Stimulated activated CD8-positive, alpha-beta memory T cell treated with anti-CD3 and anti-CD28 coated beads, Interleukin-15, amount 100 ng/mL, for 48 hours (primary cell): ENCODE measurements at places on chromosomes 5 and 9.
A peak's percentile ranks its signal among the peaks of the same experiment; 100 is the strongest.

- DNase-seq, result no peak
Observed at GRCh38 chr5:163790497-163790896, 285.1 kb downstream of the MAT2B start.

DNA sequence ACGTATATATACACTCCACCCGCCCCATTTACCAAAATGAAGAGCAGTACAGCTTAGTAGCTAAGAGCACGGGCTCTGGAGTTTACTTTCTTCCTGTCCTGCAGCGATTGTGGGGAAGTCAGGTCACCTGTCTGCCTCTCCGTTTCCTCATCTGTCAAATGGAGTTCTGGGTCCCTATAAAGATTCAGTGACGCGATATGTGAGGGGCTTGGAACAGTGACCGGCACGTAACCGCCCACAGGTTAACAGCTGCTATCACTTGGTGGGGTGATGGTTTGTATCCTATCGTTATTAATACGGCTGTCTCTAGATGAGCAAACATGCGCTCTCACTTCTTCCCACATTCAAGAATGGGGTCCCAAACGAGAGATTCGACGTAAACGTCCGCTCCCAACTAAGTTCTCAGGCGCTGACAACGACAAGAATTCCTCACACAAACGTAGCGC lies 426 bp downstream of the FAM114A2 start:
- peak; percentile 25 for DNase-seq

DNA sequence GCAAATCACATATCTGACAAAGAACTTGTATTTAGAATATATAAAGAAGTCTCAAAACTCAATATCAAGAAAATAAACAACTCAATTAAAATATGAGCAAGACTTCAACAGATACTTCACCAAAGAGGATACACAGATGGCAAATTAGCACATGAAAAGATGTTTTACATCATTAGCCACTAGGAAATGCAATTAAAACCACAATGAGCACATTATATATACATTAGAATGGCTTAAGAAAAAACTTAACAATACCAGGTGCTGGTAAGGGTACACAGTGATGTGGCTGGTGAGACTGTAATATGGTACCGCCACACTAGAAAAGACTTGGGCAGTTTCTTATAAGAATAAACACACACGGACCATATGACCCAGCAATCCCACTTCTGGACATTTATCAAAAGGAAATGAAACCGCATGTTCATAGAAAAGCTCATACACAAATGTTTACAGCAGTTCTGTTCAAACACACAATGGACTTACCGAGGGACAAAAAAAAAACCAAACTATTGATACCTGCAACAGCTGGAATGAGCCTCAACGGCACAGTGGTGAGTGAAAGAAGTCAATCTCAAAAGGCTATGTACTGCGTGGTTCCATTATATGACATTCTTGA lies 27.6 kb downstream of the SEMA4D start:
- no peak for DNase-seq

DNA sequence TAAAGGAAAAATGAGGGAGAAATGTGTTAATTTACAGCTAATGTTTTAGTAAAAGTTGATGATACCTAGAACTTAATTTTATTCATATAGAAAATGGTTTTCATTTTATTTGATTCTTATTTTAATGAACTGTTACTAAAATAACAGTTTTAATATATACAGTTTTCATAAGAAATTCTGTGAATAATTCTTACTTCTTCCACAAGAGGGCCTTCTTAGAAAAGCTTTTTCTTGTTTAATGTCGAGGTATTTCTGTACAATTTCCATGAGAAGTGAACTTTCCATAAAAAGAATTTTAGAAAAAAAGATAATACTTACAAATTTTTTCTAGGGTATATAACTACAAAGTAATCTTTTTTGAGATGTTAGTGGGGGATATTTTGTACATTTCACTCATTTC lies 73.9 kb downstream of the KLF9 start:
- no peak for DNase-seq

- no peak for DNase-seq
Observed at GRCh38 chr5:102107865-102108264, 188.2 kb downstream of the SLCO4C1 start.

DNA sequence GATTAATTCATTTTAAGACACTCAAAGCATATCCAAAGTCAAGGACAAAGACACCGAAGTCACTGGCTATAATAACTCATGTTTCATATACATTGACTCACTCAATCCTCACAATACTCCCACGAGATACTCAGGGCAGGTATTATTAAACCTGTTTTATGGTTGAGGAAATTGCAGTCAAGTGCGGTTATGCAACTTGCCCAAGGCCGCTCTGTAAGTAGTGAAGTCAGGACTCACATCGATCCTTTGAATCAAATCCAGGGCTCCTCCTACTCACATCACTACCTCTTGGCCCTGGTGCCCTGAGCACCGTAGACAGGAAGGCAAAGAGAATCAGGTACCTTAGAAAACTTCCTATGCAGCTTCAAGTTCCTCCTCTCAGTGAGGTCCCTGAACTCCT lies 87.8 kb upstream of the APC start:
- no peak for DNase-seq

GRCh38 chr5:72459089-72459661 lies 48.0 kb downstream of the ZNF366 start:
- DNase-seq, result no peak

GRCh38 chr9:77819657-77820056 lies 171.5 kb upstream of the GNA14 start:
- DNase-seq, result no peak

- DNase-seq, result no peak
Observed at GRCh38 chr9:98807814-98808195, 335 bp downstream of the GALNT12 start.
